ENCODE measurements at places on chromosomes 7 and 10.
A peak's percentile ranks its signal among the peaks of the same experiment; 100 is the strongest.

- DNase-seq = no peak
Measured at GRCh38 chr7:155508376-155509358, 37.7 kb downstream of the CNPY1 start.

GRCh38 chr7:51035716-51036115, 253.0 kb upstream of the GRB10 start:
- no peak for DNase-seq

GRCh38 chr10:33832124-33832787, 497.8 kb upstream of the NRP1 start:
- no peak for DNase-seq

- no peak for DNase-seq
Measured at GRCh38 chr10:59078978-59079377, 97.5 kb upstream of the PHYHIPL start.

DNA sequence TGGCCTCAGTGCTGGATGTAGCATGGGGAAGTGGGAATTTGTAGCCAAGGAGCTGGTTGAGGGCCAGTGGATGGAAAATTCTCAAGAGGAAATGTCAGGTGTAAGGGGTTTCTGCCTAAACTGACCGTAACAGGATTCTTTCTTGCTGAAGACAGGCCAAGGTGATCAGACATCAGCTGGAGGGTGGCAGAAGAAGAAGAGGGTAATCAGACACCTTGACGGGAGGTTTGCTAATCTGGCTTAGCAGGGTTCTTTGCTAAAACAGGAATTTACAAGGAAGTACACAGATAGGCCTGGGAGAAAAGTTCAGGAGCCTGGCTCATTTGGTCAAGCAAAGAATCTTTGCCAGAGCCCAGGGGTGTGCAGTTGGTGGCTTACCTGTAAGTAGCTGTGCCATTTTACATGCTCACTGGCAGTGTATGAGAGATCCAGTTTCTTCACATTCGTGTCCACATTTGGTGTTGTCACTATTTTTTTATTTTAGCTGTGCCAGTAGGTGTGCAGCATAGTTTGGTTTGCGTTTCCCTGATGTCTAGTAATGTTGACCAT, 73.7 kb downstream of the BMPR1A start:
- DNase-seq = no peak

DNA sequence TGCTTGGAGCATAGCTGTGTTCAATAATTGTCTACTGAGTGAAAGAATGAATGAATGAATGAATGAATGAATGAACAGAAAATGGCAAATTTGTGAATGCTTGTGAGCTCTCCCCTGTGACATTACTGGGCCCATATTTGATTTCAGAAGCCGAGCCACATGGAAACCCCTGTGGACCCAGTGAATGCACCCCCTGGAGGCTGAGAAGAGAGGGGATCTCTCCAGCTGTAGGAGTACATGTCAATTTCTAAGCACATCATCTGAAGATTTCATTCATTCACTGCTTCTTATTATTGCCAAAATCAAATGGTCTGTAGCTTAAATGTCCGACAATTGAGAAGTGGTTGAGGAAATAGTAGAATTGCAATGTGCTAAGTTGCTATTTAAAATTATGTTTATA, 58.3 kb upstream of the DOCK1 start:
- DNase-seq = no peak

GRCh38 chr7:33497051-33497450, 367.7 kb downstream of the BBS9 start:
- DNase-seq = no peak

DNA sequence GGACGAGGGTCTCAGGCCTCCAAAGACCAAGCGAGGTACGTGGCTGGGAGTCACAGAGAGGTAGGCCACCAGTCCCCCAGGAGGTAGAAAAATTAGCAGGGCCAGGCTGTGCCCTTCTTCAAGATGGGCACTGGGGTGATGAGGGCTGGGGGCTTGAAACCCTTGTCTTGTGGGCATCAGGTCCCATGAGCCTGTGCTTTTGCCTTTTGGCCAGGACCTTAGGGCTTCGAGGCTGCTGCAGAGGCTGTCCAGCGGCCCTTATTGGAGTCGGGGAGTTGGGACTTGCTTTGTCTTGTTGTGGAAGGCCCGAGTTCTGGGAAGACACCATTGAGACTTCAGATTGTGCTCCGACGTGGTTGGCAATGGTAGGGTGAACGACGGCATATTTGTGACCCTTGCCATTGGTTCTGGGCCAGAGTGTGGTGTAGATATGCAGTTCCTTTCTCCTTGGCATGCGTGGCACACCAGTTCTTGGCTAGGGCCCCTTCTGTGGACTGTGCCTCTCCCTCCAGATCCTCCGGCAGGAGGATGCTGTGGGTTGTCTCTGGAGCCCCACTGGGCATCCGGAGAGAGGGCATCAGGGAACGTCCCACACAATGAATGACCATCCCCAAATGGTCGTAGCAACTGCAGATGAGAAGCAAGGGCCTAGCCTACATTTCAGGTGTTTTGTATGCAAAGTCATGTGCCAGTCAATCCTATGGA, 931 bp downstream of the SH2D4B start:
- no peak for DNase-seq

GRCh38 chr7:102216573-102217314, 69.9 kb upstream of the SH2B2 start:
- DNase-seq = no peak

DNA sequence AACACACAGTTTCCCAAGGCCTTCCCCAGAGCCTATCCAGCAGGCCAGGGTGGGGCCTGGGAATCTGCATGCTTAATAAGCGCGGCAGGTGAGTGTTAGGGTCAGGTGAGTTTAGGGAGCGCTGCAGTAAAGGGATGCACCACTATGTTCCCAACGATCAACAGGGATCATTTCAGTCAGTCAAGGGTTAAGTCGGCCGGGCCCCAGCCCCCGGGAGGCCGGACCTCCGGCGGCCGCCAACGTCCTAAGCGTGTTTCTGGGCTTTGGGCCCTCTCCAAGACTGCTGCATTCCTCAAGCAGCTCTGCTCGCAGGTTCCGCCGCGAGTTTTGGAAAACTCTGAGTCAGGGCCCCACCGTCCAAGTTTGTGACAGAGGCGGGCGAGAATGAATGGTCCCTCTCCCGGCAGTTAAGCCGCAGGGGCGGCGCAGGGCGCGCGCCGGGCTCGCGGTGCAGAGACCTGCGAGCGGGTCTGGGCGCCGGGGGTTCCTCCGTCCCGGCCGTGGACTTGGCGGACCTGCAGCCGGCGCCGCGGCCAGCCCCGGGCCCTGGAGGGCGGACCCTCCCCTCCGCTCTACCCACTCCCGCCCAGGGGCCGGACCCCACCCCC, 81.6 kb downstream of the ARHGAP22 start:
- DNase-seq = peak; percentile 81

DNA sequence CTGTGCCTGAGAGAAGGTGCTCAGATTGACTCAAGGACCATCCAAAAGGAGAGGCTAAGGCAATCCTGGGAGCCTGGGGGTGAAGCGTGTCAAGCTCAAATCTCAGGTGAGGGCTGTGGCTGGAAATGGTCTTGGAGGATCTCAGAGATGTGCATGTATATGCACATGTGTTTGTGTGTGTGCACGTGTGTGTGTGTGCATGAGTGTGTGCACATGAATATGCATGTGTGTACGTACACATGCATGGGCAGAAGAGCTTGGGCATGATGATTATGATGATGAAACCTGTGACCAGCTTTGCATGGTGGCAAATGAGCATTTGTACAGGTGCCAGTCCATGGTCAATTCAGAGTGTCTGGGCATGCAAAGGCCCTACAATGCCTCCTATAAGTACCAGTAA, 326.6 kb downstream of the CXCL12 start:
- no peak for DNase-seq

- no peak for DNase-seq
Measured at GRCh38 chr10:63657761-63658160, 136.6 kb downstream of the REEP3 start.

GRCh38 chr10:2700626-2701305, 366.6 kb upstream of the PFKP start:
- DNase-seq = no peak

- no peak for DNase-seq
Measured at GRCh38 chr10:33532901-33533300, 198.4 kb upstream of the NRP1 start.

DNA sequence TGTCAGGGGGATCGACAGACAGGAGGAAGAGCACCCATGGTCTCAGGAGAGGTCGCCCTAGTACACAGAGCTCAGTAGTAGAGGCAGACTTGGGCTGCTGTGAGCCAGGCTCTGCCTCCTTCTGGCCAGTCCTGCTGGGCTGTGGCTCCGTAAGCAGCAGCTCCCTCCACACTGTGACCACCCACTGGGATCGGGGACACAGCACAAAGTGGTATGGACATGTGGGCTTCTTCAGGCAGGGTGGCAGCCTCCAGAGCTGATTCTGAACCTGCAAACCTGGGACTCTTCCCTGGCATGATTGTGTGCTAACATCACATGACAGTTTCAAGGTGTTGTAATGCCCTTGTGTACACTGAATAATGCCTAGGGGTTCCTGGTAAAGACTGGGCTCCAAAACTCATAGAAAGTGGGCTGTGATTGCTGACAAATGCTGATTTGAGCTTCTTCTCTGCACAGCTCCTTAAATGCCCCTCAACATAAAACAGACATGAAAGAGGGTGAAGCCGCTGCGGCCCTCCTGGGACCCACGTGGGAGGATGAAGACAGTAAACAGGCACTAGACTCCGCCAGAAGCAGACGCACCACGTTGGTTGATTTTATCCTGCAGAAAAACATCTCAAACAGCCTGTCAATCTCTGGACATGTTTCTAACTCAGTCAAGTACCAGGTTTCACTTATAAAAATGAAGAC, 76.7 kb downstream of the GPR26 start:
- DNase-seq = no peak

DNA sequence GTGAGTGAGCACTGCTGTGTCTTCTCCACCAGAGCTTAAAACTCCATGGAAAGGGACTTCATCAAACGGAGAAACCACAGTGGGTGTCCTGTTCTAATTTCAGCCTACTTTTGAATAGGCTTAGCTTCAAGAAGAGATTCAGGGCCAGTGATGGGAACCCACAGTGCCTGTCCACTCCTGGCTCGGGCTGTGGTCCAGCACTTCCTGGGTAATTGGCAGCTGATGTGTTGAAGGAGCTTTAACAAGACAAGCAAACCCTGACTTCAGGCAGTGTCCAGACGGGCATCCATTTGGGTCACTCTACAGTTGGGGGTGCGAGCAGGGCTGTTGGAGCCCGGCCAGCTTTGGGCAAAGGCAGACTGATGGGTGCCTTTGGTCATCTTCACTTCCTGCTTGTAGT, 14.5 kb downstream of the VWC2 start:
- no peak for DNase-seq

DNA sequence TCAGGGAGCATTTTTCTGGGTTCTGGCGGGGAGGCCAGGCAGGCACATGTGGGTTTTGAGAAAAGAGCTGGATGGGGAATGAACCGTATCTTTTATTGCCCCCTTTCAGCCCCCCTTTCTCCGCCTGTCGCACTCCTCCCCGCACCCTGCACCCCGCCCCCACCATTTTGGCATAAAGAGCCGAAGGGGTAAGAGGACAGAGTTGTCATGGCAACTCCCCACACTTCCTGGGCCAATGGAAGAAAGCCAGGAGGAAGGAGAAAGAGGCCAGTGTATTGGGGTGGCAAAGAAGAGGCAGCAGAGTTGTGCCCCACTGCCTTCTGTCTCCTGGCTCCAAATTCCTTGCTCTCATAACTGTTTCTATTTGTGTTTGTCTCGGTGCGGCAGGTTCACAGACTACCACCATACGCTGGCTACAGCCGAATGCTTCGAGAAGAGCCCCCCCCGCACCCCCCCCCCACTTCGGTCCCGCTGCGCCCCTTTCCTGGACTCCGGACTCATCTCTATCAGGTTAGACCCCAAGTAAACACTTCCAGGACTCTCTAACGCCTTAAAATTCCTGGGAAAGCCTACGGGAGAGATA, 3.4 kb downstream of the KCNIP2 start:
- no peak for DNase-seq

- DNase-seq = no peak
Measured at GRCh38 chr10:33336582-33337325, 2.3 kb upstream of the NRP1 start.

DNA sequence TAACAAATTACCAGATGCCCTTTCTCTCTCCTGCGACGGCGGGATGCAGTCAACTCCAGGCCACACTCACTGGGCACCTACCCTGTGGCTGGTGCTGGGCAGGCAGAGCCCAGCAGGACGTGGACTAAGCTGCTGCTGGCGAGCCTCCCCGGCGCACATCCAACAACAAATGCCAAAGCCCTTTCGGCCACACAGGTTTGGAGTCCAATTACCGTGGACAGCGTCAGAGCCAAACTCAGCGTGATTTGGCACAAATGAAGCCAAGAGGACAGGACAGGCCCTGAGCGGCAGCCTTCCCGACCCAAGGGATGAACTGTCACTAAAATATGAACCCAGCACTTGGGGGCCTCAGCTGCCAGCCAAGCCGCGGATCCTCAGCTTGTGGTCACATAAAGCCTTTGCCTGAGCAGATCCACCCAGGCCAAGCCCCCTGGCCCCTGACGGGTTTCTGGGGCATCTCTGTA, 28.4 kb downstream of the DAGLB start:
- DNase-seq = no peak

GRCh38 chr10:3780021-3780770, 4.8 kb downstream of the KLF6 start:
- no peak for DNase-seq

GRCh38 chr10:17225808-17226207, 2.2 kb upstream of the VIM start:
- no peak for DNase-seq

DNA sequence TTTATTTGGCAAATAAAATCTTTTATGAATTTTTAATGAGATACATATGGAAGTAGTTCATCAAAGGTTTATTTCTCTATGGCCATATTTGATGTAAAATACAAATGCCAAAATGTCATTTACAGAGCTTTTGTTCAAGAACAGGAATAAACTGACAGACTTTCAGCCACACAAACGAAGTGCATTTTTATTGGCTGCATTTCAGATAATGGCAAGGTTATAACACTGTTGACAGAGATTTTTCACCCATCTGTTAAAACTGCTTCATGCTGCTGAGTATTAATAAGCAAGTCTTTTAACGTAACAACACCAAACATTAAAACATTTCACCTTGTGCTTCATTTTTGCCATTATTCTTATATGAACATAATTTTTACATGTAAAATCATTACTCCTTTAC, 254.4 kb downstream of the ANKRD7 start:
- DNase-seq = no peak

DNA sequence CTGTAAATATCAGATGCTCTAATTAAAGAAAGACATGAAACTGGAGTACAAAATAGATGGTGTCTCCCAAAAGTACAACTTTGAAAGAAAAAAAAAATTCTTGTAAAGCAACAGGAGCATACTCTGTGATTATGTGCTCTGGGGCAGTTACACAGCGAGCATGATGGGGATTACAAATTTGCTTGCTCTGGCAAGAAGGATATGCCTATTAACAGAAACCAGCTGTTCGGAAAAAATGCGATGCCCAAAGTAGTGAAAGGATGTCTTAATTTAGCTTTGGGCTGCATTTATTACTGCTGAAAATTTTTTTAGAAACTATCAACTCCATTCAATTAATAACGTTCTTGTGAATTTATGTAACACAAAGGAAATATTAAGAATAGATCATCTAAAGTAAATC, 256.9 kb upstream of the TPK1 start:
- no peak for DNase-seq

DNA sequence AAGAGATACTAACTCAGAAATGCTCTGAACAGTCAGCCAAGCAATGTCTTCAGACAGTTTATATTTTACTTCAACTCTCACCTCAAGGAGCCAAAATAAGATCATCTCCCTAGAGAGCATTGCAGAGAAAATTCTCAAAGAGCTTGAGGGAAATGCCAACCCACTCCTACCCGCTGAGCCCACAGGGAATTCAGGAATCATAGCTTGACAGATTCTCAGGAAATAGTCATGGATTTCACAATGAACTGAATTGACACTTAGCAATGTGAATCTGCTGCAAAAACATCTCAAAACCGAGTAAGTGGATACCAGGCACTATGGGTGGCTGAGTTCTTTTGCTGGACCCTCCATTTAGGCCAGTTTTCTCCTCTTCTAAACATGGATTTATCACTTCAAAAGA, 9.8 kb upstream of the PLAC9 start:
- DNase-seq = no peak
